Ovary (tissue), 10 donors: ENCODE measurements at places on chromosomes 6 and 20.

DNA sequence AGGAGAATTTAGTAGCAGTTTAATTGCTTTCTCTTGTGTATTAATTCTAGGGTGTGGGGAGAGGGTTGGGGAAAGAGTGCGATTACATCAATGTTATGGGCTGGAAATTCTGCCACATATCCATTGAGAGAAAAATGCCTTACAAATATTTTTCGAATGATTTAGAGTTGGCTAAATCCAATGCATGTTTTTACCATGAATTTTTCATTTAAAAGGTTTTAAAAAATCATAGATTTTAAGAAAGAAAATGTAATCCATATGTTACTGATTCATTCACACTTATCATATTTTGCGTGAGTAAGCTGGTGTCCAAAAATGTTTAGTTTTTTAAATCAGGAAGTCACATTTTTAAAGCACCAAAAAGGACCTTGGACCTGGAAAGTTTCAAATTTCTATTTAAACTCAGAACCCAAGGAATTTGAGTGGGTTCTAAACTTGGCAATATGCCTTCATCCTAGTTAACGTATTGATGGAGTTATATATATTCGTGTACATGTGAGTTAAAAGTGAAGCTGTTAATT lies 627.4 kb upstream of the CITED2 start:
- no peak for DNase-seq

DNA sequence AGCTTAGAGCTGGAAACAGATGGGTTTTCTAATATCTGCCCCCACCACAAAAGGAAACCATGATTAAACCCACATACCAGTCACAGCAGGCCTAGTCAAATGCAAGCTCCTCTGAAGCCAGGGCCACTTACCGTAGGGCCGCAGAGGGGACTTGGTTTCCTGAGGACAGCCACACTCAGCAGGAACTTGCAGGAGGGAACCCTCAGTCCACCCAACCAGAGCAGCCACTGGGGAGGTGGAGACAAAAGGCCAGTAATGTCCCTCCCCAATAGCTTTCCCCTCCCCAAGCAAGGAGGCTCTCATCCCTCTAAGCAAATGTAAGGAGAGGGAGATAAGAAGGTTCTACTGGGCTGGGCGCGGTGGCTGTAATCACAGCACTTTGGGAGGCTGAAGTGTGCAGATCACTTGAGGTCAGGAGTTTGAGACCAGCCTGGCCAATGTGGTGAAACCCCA lies 384.4 kb upstream of the JARID2 start:
- no peak for DNase-seq

GRCh38 chr6:143260857-143261256 lies 189.6 kb downstream of the ADAT2 start:
- DNase-seq = no peak

- DNase-seq = no peak
Measured at GRCh38 chr20:300345-300990, 3.1 kb downstream of the ZCCHC3 start.

GRCh38 chr20:17663486-17663885 lies 18.6 kb downstream of the RRBP1 start:
- DNase-seq = no peak

DNA sequence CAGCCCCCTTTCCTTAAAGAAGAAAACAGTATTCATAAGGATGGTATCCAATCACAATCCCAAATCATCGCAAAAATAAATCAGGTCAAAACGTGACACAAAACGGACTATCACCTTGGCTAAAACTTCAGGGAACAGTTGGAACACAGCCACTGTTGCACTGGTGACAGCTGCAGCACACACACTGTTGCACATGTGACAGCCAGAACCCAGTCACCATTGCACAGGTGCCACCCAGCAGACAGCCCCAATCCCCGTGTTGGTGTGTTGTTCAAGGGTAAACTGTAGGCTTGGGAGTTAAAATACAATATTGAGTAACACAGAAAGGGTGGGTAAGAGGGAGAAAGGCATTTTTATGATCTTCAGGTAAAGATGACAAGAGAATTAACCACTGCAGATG lies 15.8 kb downstream of the PSMB1 start:
- DNase-seq = no peak

DNA sequence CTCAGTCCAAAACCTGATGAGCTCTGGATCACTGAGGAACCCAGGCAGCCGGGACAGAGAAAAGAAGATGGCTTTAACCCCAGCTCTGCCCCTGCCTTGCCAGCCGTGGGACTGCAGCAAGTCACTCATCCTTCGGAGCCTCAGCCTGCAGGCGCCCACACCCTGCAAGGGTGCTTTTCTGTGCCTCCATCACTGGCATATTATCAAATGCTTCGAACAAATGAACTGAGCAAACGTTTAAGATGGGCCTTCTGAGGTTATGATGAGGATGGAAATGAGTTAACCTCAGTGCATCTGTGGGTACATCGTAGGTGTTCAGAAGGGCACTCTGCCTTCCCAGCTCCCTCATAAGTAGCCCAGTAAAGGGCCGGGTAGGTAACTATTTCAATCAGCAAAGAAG lies 79.0 kb downstream of the NFATC2 start:
- DNase-seq = peak; percentile 26

DNA sequence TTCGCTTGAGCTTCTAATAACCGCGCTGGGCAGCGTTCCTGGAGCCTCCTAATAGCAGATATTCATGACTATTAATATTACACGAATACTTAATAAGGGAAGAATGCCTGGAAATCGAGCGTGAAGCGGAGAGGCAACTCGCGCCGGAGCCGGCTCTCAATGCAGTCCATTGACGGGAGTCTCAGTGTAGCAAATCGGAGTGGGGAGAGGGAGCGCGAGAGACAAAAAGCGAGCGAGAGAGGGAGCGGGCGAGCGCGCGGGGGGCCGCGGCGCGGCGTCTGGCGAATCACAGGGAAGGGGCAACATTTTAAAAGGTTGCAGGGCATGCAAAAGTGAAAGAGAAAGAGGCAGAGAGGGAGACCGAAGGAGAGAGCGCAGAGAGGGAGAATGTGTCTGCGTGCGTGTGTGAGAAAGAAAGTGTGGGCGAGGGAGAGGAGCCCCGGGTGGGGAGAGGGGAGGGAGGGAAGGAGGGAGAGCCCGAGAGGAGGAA lies 2.9 kb downstream of the TFAP2A start:
- peak; percentile 29 for DNase-seq

DNA sequence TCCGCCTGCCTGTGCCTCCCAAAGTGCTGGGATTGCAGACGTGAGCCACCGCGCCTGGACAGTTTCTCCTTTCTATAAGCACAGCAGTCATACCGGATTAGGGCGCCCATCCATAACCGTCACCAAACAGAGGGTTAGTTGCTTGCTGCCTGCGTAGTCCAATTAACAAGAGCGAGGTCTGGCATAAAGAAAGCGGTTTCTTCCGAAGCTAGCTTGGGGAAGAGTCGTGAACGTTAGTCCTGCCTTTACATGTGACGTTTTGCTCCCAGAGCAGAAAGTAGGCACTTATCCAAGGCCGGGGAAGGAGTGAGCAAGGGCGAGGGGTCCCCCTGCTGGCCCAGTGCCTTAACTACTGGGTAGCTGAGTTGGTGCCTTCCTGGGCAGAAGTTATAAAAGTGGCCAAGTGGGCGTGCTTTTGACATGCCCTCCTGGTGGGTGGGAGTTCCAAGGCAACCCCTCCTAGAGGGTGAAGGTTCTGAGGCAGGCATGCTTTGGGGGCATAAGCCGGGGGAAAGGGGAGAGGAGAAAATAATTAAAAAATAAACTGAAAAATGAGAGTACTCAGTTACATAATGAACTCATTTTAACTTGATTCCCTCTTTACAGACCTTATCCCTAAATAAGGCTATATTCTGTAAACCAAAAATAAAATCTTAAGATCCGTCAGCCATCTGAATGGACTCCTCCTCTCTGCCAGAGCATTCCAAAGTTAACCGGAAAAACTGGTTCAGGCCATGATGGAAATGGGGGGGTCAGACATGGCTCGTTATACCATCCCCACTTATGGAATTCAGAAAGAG lies 88.0 kb downstream of the FAM217A start:
- DNase-seq = peak; percentile 86

DNA sequence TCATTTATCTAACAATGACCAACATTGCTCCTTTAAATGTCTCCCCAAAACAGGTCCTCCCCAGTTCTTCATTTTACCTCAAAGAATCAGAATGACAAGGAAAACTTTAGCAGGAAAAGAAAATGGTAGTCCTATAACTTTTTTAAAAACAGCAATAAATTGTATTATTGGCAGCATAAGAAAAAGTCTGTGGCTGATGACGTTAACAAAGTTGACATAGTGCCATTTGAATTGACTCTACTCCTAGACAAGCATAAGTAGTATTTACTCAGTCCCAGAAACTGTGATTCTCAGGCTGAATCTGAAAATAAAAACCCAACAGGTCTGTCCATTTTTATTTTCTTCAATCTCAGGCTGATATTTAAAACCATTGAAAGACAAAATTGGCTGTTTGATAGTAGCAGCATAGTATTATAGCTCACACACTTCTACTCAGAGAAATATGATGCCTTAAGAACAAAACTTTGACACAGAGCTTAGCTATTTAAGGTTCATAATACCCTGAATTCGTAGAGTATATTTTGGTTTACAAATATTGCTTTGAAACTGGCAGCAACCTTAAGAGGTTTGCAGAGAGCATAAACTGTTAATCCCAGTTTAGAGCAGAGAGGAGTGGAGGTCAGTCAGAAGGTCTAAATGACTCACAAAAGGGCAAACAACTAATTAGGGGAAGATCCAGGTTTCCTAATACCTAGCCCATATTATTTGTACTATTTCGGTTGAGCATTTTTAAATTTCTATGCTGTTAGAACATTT lies 35.0 kb upstream of the TENT5A start:
- no peak for DNase-seq

DNA sequence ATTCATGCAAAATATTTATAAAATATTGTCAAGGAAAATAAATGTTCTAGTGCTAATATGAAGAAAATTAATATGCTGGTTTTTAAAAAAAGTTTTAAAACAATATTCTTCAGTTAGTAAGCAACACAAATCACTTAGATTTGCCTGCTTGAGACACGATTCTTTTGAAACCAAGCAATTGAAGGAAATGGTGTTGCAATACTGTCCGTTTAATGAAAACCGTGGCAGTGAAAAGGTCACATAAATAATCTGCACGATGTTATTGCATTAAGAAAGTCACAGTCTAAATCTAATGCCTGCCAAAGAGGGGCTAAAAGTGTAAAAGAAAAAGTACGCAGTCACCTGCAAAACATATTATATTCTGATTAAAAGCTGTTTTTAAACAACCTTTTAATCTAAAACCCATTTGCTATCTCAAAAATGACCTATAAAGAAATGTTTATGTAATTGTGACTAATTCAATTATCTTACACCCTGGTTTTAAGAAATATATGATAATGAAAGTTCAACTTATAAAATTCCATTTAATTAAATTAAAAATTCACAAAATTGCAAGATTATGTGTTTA lies 143.0 kb downstream of the GMDS start:
- DNase-seq = no peak

- no peak for DNase-seq
Measured at GRCh38 chr6:158958504-158959386, 41.3 kb downstream of the RSPH3 start.

- DNase-seq = peak; percentile 48
Measured at GRCh38 chr20:32470025-32470861, 112.1 kb downstream of the ASXL1 start.

DNA sequence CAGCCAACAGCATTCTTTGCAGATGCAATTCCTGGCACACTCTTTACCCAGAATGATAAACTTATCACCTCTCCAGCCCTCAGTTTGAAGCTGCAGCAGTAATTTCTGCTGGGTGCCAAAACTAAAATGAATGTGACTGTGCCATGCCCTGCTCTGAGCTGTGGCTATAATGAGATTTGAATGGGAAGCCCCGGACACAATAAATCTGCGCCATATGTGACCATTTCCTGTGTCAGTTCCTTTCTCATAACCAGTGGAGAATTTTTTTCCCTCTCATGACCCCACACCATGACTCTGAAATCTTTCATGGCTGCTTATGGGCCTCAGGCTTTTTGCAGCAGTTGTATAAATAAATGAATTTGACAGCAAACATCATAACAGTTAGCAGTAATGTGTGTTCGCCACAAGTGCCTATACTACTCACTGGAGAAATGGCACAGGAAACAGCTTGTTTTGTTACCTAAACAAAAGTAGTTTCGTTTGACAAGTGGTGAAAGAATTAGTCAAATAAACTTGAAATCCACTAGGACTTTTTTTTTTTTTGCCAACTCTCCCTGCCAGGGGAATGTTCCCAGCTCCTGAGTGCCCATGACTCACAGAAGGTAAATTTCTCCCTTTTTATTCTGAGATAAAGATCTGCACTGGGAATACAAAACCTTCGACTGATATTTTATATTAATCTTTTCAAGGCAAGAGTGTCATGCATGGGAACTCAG lies 408.4 kb downstream of the PKHD1 start:
- DNase-seq = no peak

DNA sequence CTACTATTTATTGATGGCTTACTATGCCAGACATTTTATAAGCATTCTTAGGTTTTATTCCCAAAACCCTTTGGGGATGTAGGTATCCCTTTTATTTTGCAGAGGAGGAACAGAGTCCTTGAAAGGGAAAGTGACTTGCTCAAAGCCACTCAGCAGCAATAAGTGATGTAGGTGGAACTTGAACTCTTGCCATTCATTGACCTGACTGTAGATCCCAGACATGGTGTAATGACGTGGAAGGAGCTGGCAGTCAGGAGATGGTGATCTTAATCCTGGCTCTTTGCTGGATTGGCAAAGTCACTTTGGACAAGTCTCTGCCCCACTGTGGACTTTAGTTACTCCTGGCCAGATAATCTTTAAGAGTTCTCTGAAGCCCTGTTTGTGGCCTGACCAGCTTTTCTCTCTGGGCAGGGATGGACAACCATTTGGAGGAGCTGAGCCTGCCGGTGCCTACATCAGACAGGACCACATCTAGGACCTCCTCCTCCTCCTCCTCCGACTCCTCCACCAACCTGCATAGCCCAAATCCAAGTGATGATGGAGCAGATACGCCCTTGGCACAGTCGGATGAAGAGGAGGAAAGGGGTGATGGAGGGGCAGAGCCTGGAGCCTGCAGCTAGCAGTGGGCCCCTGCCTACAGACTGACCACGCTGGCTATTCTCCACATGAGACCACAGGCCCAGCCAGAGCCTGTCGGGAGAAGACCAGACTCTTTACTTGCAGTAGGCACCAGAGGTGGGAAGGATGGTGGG lies 1.6 kb downstream of the DBNDD2 start:
- DNase-seq = no peak

DNA sequence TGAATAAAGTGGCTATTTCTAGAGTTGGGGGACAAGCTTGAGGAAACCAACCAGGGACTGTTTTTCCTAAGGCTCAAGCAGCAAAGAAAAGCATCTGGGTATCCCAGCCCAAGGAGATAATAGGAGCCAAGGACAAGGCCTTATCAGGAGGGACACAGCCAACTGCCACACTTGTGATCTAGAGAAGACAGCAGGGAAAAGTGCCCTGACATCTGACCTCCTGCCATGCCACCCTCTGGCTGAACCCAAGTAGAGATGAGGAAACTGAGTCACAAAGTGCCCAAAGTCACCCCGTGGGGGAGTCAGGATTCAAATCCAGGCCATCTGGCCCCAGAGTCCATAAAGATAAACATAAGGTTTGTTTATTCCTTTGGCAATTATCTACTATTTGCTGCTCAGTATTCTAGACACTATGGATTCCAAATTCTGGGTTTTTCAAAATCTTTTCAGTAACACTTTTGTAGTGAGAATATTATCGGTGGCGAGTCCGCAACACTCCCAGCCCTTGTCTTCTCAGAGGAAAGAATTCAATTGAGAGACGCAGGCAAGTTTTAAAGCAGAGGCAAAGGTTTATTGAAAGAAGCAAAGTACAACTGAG lies 3.5 kb upstream of the LBP start:
- no peak for DNase-seq
